ENCODE measurements at places on chromosomes 13 and 19.

DNA sequence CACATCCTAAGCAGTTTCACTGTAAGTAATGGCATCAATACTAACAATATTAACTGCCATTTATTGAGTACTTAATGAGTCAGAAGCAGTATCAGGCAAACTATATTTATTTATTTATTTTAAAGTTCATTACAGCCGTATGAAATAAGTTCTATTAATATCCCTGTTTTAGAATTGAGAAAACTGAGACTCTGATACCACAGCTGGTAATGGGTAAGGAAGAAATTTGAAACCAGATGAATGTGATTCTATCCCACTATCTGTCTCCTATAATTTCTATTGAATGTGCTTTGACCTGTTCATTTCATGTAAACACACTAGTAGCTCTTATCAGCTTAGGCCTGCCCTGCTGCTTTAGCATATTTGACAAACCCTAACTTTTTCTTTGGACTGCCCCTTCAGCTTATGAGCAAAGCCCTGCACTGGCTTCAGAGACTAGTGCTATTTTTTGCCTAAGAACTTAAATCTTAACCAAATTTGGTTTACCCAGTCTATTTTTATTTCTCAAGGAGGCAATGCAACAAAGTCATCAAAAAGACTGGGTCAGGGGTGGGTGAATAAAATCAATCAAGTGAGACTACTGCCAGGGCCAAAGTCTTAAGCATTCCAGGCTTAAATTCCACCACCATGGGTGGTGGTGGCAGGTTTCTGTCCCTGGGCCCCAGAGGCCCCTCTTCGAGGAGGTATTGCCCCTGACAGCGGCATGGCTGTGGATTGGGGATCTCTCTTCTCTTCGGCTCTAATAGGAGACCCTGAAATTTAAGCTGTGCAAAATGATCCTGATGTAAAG lies 143.4 kb downstream of the DLEU7 start:
- DNase-seq = no peak

DNA sequence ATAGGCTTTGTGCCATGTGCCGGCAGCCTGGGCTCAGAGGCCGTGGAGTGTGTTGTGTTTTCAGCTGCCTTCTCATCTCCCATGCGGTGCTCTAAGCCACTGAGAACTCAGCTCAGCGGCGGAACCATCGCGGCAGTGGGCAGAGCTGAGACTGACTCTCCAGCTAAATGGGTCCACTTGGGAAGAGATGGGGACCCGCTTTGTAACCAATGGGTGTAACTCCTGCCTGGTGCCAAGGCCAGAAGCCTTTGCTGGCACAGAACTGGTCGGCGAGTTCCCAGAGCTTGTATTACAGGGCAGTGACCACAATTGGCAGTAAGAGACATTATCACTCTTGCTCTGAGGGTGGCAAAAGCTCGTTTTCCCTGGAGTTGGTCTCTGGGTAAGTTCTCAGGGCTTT lies 183.0 kb downstream of the STK24 start:
- no peak for DNase-seq

GRCh38 chr13:69857183-69857821 lies 250.3 kb upstream of the ATXN8OS start:
- no peak for DNase-seq

- no peak for DNase-seq
Measured at GRCh38 chr13:111506125-111506524, 185.7 kb downstream of the TEX29 start.

DNA sequence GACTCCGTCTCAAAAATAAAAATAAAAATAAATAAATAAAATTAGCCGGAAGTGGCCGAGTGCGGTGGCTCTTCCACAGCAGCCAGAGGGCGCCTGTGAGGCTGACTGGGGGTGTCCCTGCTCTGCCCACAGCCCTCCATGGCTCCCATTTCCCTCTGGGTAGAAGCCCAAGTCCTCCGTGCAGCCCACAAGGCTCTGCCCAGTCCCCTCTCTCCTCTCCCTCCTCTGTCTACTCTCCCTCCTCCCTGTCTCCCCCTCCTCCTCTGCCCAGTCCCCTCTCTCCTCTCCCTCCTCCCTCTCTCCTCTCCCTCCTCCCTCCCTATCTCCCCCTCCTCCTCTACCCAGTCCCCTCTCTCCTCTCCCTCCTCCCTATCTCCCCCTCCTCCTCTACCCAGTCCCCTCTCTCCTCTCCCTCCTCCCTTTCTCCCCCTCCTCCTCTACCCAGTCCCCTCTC lies 20.4 kb downstream of the MISP start:
- no peak for DNase-seq

Measured in AG04449 (cell line).